ENCODE measurements at places on chromosomes 2 and 18.

DNA sequence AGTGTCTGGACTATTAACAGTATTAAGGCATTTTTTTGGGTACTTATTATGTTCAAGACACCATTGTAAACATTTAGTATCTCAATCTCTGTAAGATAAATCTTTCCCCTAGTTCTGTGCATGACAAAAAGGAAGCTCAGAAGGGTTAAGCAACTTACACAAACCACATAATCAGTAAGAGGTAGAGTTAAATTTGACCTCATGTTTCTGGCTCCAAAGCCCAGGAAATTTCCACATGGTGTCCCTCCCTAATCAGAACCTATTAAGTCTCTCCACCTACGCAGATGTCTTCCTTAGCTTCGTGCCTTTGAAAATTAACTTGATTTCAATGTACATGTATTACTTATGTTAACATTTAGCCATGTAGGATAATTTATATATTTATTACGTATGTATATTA, 2.0 kb downstream of the MFSD6 start:
- DNase-seq, result no peak

- DNase-seq, result no peak
These were observed 68.6 kb downstream of the COL6A3 start for GRCh38 chr2:237345411-237345810.

- DNase-seq, result no peak
These were observed 934 bp downstream of the MYO5B start for GRCh38 chr18:50193796-50194630.

DNA sequence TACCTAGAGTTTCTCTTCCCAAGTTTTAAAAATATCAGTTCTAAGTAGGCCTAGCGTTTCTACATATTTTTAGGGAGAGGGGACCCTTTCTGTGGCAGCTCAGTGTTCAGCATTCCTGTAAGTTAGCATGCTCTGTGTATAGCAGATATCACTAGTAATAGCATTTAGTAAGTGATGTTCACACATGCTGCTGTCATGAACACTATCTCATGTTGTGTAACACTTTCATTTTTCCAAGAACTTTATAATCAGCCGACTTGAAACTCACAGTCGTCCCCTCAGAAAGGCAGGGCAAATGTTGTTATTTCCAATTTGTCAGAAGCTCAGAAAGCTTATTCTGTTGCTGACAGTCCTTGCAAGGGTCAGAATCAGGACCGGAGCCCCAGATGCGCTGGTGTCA, 267.7 kb downstream of the ALPK2 start:
- no peak for DNase-seq

- DNase-seq, result no peak
These were observed 26.3 kb upstream of the SH3RF3 start for GRCh38 chr2:109102588-109103233.

DNA sequence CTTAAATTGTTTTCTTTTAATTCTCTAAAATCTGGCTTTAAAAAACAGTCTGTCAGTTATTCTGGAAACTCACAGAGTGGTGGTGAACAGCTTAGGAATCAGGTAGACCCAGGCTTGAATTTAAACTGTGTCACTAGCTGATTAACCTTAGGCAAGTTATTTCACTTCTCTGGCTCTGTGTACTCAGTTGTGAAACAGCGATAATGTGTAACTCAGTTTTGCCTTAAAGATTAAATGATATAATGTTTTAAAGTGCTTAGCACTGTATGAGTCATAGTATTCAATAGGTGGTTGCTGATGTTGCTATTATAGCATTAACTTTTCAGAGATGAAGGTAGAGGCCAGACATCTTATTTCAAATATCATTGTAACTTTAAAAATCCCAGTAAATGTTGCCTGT, 40.7 kb downstream of the PKP4 start:
- DNase-seq, result no peak

All from stromal cell of bone marrow (primary cell).